ENCODE measurements at places on chromosomes 2 and 18.

DNA sequence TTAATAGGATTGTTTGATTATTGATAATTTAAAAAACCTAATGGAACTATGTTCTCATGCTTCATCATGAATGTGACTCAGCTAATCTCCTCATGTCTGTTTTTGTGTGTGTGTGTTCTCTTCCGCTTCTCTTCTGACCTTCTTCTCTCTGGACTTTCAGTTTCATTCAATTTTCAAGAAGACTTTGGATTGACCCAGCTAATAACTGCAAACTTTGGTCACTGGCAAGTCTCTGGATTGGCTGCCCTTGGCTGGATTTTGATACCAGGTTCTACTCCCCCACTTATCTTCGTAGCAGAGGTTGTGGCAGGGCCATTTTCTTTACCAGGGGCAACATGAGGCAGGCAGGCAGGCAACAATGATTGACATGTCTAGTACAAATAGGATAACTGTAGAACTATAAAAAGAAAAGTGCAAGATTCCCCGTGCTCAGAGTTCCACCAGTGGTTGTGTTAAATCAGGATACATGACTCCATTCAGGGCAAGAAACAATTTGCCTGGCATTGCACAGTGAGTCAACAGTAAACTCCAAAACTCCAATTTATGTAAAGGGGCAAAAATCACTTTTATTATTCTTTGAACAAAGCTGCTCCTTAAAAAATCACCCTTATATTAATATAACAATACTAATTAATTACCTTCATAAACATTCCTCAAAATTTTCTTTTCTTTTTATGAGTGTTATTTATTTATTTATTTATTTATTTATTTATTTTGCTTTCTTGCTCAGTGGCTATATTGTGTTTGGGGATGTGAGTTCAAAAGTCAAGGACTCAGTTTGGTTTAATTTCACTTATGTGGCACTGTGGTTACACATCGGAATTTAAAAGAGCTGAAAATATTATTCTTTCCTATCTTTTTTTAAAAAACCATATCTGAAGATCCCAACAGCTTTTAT is 167.6 kb downstream of the RND3 start:
- DNase-seq, result no peak

DNA sequence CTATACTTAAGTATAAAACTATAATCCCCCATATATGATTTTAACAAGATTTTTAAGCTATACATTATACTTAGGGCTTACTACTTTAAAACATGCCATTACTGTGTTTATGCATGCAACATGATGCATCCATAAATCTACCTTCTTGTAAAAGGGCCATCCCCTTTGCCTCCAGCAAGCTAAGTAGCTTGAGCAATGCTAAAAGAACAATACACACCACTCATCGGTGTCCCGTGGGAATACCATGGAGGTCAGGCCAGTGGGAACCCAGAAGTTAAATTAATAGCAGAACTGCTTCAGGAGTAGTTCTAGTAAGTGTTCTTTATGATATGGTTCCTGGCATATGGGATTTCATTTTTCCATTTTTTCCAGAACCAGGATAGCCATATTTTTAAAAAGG is 37.8 kb downstream of the SH3RF3 start:
- no peak for DNase-seq

GRCh38 chr2:173296235-173296634 is 58.4 kb upstream of the CDCA7 start:
- no peak for DNase-seq

DNA sequence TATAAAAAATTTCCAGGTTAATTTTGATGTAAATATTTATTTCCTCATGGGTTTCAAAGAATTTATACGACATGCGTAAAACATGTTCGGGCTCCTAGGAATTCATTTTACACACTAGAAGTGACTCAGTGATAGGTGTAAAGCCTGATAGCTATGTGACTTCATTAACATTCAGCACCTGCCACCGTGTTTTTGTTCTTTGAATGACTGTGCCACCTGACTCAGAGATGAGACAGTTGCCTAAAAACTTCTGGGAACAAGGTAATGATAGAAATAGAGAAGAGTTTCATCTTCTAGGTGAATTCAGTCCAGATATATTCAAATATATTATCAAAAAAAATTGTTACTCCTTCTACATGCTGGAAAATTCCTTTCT is 10.0 kb downstream of the IL1R2 start:
- DNase-seq, result no peak

DNA sequence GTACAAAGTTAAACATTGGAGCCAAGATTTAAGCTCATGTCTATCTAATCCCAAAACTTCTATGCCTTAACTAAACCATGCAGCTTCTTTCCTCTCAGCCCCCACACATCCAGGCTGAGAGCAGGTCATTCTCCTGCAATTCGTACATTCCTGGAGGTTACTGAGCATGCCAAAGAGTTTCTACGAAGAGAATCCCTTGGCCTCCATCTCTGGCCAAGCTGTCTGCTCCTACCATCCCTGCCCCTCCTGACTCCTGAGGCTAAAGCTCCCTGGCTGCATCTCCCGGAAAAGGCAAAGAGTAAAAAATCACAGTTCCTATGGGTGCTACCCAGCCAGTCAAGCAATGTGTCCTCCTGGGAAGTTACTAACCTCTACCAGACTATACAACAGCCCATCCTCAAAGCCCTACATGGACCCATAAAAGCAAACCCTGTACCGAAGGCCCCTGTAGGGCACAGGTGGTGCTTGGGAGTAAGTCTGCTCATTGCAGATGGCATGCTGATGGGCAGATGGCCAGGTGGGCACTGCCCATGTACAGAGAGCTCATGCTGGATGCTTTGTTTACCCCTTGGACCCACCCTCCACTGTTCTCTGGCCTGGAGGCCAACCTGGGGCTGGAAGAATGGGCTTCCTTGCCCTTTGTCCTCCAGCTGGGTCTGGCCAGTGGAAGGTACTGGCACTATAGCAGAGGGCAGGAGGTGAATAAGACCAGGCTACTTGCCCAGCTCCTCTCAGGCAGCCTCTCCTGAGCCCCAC is 99.5 kb downstream of the TTC32 start:
- DNase-seq, result no peak

GRCh38 chr2:49936965-49937364 is 782.6 kb upstream of the FSHR start:
- no peak for DNase-seq

- no peak for DNase-seq
Observed at GRCh38 chr18:48814490-48815178, 136.1 kb downstream of the SMAD7 start.

- no peak for DNase-seq
Observed at GRCh38 chr2:156329927-156330726, 2.4 kb downstream of the NR4A2 start.

DNA sequence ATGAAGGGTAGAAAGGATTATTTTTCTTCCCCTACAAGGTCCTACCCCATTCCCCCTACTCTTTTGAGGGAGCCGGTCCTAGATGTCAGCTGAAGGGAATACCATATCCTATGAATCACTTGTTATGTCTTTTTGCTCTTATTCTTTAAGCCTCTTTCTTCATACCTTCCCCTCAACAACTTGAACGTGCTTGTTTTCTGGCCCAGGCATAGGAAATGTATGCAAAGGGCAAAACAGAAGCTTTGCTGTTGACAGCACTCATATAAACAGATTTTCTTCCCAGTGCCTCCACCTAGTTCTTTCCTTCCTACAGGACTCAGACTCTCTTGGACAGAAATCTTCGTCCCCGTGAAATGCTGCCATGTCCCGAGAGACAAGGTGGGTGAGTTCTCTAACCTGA is 64.6 kb downstream of the TMEM17 start:
- no peak for DNase-seq

GRCh38 chr18:21341141-21341540 is 99.1 kb downstream of the GREB1L start:
- DNase-seq, result peak; percentile 21

Measured in GM12865 (cell line).